NCI-H1048 (cell line): ENCODE measurements at places on chromosomes 16 and 17.

DNA sequence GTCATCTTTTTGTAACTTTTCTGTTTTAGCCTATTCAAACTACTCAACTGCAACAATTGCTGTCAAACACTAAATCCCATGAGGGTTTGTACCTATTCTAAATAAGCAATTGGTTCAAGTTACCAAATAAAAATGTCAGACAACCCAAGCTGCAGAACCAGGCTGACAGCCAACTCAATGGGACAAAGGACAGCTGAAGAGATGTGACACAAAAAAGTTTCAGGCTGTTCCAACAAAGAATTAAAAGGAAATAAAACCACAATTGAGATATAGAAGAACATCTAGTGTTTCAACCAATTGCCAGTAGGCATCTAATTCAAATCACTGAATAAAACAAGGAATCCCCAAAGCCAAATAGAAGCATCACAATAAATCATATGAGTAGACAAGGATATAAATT lies 49.3 kb downstream of the GRB7 start:
- no peak for DNase-seq

- DNase-seq: no peak
These were observed 81.1 kb downstream of the ANKRD11 start for GRCh38 chr16:89409161-89409711.

DNA sequence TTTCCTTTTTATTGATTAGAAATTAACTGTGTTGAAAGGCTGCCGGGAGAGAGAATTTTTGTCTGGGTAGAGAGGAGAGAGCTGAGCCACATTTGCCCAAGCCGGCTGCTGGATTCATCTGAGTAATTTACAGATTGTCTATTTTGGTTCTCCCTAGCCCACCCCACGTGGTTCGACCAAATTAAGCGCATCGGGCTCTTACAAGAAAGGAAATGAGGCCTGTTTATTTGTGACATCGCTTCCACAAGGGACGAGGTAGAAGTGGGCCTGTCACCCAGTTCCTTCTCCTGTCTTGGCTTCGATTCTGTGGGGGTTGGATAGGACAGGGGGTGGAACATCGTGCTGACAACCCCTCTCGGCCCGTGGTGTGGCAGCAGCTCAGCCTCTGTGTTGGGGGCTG lies 42.9 kb downstream of the SYT17 start:
- no peak for DNase-seq

DNA sequence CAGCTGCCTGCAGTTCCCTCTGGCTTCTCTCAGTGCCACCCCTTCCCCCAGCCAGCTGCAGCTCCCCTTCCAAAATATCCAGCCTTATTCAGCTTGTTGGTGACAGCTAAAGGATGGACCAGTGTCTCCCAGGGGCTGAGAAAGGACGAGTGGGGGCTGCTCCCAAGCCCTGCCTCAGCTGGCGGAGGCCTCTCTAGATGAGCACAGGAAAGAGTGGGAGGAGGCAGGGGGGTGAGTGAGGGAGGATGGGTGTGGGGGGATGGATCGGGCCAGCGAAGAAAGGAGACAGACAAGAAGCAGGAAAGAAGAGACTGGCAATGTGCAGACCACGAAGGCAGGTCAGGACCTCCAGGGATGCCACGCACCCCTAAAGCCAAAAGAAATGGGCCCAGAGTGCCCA lies 17.5 kb downstream of the PIPOX start:
- no peak for DNase-seq

- DNase-seq: no peak
These were observed 1.4 kb upstream of the TSPOAP1 start for GRCh38 chr17:58329810-58330537.

DNA sequence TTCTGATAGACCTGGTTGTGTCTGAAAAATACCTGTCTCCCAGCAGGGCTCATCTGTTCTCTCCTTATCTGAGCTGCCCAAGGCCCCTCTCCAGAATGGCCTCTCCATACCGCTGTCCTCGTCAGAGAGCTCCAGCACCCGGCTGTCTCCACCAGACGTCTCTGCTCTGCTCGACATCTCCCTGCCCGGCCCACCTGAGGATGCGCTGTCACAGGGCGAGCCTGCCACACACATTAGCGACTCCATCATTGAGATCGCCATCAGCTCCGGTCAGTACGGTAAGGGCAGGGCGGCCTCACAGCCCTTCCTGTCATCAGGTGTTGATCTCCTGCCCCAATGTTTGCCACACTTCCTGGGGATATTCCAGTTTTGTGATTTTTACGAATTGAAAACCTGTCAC lies 10.2 kb upstream of the JPT2 start:
- DNase-seq: no peak

DNA sequence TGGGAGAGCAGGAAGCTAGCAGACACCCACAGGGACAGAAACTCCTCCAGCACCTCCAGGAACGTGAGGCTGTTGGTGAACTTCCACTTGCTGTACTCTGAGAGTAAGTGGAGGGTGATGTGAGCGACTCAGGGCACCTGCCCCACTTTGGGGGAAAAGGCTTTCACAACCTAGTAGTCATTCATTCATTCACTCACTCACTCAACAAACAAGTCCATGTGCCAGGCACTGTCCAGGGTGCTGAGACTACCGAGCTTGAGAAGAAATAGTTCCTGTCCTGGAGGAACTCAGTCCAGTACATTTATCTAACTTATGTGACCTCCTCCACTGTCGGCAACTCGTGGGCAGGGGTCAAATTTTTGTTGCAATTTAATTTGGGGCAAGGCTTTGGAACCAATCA lies 26.6 kb downstream of the LGALS9 start:
- no peak for DNase-seq

DNA sequence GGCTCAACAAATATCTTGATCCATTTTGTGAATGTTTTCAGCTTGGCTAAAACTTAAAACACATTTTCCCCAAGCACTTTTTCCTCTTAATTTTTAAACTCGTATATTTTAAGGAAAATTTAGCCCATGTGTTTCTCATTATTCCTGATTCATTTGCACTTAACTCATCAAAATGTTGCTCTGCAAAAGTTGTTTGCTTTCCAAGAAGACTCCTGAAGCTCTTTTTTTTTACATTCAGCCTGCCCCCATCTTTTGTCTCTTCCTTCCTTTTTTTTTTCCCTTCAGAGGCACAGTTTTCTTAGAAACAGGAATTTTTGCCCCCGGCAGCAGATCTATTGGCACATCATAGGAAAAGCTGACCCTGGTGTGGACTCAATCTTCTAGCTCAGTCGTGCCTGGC lies 155.0 kb upstream of the SALL1 start:
- DNase-seq: no peak

DNA sequence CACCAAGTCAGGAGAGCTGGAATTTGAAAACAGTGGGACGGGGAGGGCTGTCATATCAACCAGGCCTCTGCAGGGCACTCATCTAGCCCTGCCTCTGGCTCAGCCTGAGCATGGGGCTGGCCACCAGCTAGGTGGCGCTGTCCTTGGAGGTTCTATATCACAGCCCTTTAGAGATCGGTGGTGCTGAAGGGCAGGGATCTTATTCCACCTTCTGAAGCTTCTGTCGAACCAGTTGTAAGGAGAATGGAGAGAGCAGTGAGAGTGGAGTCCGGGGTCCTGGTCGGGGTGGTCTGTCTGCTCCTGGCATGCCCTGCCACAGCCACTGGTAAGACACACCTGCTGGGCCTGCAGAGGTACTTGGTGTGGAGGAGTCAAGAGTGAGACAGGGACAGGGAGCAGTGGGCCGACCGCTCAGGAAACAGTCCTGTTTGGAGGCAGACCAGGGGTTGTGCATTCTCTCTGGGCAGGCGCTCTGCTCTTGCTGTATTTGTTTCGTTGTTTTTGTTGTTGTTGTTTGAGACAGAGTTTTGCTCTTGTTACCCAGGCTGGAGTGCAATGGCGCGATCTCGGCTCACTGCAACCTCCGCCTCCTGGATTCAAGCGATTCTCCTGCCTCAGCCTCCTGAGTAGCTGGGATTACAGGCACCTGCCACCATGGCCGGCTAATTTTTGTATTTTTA lies at the start of gene CES3:
Gene CES3 (plus strand): TSS at position 202 of the 680 bp plus-strand sequence. CDS start 42 bp downstream, at position 244.
- DNase-seq: peak; percentile 2

- DNase-seq: no peak
These were observed 287.4 kb downstream of the SLC39A11 start for GRCh38 chr17:72804949-72805707.

- DNase-seq: no peak
These were observed 9.4 kb upstream of the ATP5MC1 start for GRCh38 chr17:48883171-48883570.

- DNase-seq: no peak
These were observed 15.7 kb downstream of the HYDIN start for GRCh38 chr16:71214746-71215381.

DNA sequence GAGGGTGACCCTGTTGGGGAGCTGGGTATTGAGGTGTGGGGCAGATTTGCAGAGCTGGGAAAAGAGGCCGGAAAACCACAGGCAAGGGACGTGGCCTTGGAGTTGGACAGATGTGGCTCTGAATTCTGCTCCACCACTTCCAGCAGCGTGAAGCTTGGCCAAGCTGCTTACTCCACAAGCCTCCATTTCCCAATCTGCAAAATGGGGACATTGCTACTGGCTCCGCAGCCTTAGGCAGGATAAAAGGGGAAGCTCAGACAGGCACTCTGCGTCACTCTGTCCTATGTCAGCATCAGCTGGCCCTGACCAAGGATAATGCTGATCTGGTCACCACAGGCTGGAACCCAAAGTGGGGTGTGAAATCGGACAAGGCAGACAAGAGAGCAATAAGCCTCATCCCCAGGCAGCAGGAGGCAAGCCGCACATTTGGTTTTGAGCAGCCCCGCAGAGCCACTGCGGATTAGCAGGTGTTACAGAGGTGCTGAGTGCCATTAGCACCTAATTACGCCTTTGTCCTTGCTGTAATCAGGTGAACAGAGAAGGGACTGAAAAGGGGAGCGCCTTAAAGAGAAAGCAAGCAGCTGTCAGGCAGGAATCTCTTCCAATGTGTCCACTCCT lies 54.8 kb downstream of the SDK2 start:
- DNase-seq: no peak

GRCh38 chr17:63446753-63447470 lies 806 bp upstream of the CYB561 start:
- no peak for DNase-seq
